PC-3 (cell line): ENCODE measurements at places on chromosomes 11 and 22. TPM values are rescaled to one million over a fixed set of nuclear protein-coding genes. Genes with fewer than 3 reads are reported as not detected.

DNA sequence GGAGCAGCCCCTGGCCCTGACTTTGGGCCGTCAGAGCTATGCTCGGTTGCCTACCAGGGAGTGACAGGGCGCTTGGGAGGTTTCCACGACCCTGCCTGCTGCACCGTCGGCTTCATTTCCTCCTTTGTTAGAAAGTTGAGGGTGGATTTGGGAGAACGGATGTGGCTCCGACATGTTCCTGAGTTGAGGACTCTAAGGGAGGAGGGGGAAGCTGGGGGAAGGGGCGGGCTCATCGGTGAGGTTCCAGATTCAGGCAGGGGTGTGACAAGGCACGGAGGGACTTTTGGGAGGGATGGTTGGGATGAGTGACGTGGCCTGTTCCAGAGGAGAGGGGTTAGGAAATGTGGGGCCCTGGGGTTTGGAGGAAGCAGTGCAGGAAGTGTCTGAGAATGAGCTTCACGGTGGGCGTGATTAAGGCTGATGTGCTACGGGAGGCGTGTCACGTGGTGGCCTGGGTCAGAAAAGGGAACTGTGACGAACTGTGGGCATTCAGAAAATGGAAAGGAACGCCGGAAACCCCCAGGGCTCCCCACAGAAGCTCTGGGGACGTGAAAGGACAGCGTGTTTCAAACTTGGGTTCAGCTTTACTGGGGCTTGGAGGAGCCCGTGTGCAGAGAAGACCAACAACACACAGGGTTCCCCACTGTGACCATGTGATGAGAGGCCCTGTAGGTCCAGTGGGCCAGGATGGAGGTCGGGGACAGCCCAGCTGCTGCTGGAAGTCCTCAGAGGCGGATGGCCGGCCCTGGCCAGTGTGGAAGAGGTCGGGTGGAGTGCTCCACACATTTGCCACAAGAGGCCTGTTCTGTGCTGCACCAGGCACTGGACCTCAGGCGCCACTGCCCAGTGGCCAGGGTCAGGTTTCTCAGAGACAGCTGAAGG is 2.8 kb downstream of the PARVB start:
- no peak for DNase-seq
- no peak overlapping the region for H3K4me3 ChIP-seq
- H3K27me3 ChIP-seq = no peaks in the 10 kb centered on the region
- H3K36me3 ChIP-seq = no peaks in the 10 kb centered on the region
- peaks cover 13% of the 10 kb centered on the region for H3K4me1 ChIP-seq

GRCh38 chr11:123253911-123254310 is 58.9 kb upstream of the CLMP start:
- H3K4me1 ChIP-seq = no peaks in the 10 kb centered on the region
- no peak overlapping the region for H3K27ac ChIP-seq
- H3K27me3 ChIP-seq = no peaks in the 10 kb centered on the region
- no peak overlapping the region for H3K4me3 ChIP-seq
- no peaks in the 10 kb centered on the region for H3K36me3 ChIP-seq

GRCh38 chr11:75735181-75735845 is 17.7 kb downstream of the MOGAT2 start:
- DNase-seq = no peak
- no peak overlapping the region for H3K4me3 ChIP-seq
- H3K27me3 ChIP-seq = 0 out of 2 replicates have a peak, but pooled peaks cover 3% of the 10 kb centered on the region
- H3K36me3 ChIP-seq = no peaks in the 10 kb centered on the region
- H3K27ac ChIP-seq = no peak overlapping the region

DNA sequence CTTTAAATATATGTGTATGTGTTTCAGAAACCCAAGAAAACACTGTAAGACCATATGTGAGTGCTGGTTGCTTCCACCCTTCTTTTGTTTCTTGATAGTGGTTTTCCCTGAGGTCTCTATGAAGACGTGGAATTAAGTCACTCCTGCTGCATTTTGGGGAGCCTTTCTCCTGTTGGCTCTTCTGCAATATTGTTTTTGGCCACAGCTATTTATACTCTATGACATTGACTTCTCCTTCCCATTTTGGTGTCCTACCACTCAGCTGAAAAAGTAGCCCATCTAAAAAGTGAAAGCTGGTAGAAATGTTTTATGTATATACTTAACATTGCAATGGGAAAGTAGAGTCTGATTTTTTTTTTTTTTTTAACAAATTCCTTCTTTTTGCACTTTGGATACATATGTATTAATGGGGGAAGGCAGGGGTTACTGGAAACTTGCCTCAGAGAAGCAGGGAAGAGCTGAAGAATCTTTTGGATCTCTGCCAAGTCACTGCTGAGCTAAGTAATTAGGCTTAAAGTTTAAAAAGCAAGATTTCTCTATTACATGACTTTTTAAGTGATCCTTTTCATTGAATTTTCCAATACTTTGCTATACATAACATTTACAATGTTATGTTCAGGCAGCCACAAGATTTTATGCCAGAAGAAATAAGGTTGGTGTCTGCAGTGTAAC is 1.8 kb downstream of the TTC17 start:
- H3K27me3 ChIP-seq = no peaks in the 10 kb centered on the region
- peak overlapping the region; percentile 94 for H3K4me3 ChIP-seq
- H3K36me3 ChIP-seq = peaks cover 1% of the 10 kb centered on the region; the same call in 1 of the 2 replicates
- H3K4me1 ChIP-seq = peaks cover 22% of the 10 kb centered on the region
- H3K27ac ChIP-seq = no peak overlapping the region
- no peak for DNase-seq

- H3K4me1 ChIP-seq = no peaks in the 10 kb centered on the region
- H3K27me3 ChIP-seq = peaks cover 9% of the 10 kb centered on the region; the same call in 1 of the 2 replicates
These were observed 56.3 kb upstream of the PDE3B start for GRCh38 chr11:14587258-14587657.

The NNMT gene
- total RNA-seq = 20.8 and 23.3 TPM in 2 replicates

DNA sequence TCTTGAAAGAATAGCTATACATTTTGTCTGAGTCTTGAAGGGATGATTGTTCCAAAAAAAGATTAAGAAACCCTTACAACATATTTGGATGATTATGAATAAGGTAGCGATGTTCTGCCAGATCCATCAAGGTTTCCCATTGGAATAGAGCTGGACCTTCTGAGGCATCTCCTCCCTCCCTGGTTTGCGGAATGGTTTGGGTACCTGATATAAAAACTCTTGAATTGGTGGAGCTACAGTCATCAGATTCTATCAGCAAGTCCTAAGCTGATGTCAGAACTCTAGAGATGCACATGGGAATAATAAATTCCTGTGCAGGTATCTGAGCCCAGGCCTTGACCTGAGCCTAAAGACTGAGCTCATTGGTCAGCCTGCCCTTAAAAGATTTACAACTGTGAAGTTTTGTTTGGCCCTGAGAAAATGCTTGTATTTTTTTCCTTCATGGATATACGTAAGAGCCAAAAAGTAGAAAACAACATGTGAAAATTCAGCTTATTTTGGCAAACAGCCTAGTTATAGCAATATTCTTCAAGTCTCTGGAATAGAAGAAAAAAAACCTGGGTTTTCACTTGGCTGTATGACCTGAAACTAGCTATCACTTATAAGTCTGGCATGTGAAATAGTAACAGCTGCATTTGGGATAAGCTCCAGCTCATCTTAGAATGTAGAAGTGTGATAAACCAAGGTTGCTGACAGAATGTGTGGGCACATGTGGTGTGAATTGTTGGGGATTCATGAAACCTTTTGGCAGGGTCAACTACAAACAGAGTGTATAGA is 265.7 kb upstream of the CTSC start:
- H3K4me1 ChIP-seq = no peaks in the 10 kb centered on the region
- H3K4me3 ChIP-seq = no peak overlapping the region
- H3K27ac ChIP-seq = no peak overlapping the region
- DNase-seq = no peak
- no peaks in the 10 kb centered on the region for H3K27me3 ChIP-seq

The ACP2 gene
- total RNA-seq = 24.2 and 26.6 TPM in 2 replicates

The ARHGAP8 gene
- total RNA-seq = 29.4 and 30.9 TPM in 2 replicates

DNA sequence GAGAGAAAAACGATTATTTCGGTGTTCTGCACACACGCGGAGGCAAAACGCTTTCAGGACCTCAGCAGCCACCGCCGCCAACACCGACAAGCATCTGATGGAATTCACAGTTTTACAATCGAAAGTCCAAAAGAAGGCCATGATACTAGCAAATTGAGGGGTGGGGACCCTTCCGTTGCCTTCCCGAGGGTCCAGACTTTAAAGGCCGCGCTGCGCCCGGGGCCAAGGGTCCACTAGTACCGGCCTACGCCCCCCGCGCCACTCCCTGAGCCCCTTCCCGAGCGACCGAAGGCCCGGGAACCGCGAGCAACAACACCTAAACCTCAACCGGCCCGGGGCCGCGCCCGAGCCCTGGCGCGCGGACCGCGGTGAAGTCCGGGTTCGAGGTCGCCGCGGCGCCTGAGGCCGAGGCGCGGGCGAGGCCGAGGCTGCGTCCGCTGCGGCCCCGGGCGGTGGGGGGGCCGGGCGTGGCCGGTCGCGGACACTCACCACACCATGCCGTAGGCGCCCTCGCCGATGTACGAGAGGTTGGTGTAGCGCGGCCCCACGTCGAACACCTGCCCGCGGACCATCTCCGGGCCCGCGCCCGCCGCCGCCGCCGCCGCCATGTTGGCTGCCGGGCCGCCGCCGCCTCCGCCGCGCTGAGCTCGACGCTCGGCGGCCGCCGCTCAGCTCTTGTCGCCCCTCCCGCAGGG is 465 bp downstream of the MAPK1 start:
- peaks cover 17% of the 10 kb centered on the region for H3K4me1 ChIP-seq
- DNase-seq = peak; percentile 11
- H3K4me3 ChIP-seq = peak overlapping the region; percentile 90
- no peaks in the 10 kb centered on the region for H3K27me3 ChIP-seq
- no peak overlapping the region for H3K27ac ChIP-seq
- H3K36me3 ChIP-seq = no peaks in the 10 kb centered on the region

DNA sequence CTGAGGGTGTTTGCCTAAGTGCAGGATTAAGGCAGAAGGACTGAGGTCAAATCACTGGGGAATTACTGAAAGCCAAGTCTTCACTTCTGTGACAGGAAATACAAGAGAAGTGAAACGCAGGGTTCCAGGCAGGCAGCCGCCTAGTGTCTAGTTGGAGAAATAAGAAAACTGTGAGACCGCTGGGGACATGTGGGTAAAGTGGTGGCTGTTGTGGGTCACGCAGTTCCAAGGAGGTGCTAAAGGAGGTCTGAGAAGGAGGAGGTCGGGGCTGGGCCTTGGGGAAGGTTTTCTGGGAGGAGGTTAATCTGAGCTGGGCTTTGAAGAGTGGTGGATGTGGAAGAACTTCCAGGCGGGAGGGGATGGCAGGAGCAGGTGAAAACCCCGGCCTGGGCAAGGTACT is 11.2 kb downstream of the MCM5 start:
- H3K4me1 ChIP-seq = no peaks in the 10 kb centered on the region
- H3K36me3 ChIP-seq = peaks cover 35% of the 10 kb centered on the region
- no peak for DNase-seq
- H3K27me3 ChIP-seq = no peaks in the 10 kb centered on the region
- H3K27ac ChIP-seq = no peak overlapping the region

DNA sequence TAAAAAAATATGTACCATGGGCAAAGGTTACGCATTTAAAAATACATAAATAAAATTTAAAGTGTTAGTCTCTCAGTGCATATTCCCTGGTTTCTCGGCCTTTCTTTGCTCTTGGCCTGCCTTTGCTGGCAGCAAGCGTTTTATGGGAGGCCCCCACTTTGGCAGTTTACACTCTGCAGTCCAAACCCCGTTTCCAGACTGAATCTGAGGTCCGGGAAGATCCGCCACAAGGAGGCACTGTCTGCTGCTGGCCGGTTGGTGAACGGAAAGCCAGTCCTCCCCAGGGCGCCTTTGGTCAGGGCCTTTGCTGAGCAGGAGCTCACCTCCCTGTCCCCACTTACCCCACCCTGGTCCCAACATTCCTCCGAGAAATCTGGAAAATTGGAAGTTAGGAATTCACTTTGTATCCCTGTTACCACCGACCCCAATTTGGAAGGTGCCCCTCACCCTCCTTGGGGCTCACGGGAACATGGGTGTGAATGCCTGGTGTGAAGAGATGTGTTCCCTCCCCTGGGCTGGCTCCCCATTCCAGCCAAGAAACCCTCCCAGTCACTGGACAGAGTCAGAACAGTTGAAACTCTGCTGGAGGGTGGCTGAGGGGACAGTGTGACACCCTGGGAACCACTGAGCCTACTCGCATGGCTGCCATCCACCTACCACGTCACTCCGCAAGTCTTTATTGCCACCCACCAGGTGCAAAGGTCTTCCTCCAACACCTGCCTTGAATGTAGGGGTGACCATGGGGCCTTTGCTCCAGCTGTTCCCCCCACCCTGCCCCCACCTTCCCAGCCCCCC is 9.4 kb upstream of the SF1 start:
- peak; percentile 64 for DNase-seq
- H3K27me3 ChIP-seq = no peaks in the 10 kb centered on the region
- H3K36me3 ChIP-seq = no peaks in the 10 kb centered on the region; the same call in 1 of the 2 replicates
- H3K27ac ChIP-seq = no peak overlapping the region
- no peaks in the 10 kb centered on the region for H3K4me1 ChIP-seq
- no peak overlapping the region for H3K4me3 ChIP-seq

DNA sequence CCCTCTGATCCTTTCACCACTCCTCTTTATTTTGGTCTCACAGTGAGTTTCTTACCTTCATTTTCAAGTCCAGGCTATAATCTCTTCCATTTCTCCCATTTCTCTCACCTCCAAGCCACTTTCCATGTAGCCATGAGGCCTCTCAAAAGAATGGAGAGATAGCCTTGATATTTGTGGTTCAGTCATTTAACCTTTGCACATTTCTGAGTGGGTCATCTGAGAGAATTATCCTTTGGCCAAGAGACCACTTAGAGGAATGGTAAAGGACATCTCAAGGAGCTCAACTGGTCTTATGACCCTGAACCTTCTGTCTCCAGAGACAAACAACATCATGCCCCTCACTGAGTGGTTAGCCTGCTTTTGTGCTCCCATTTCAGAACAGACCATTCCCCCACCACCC is 121.1 kb downstream of the KIRREL3 start:
- H3K36me3 ChIP-seq = no peaks in the 10 kb centered on the region
- H3K27ac ChIP-seq = no peak overlapping the region
- H3K4me3 ChIP-seq = no peak overlapping the region
- no peak for DNase-seq
- peaks cover 10% of the 10 kb centered on the region; the same call in 1 of the 2 replicates for H3K27me3 ChIP-seq

DNA sequence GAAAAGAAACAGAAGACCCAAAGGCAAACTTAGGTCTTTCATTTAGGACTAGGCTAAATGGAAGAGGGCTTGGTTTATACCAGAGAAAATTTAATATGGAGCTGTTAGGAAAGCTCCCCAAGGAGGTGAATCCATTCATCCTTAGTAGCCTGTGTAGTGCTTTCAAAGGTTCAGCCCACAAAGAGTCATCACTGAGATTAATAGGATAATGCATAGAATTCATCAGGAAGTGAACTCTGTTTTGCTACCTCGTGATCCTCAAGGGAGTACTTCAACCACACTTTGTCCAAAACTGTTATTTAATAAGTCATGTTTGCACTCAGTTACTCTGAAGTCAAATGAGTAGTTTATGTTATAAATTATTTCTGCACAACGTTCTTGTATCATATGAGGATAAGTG is 43.3 kb upstream of the MMP7 start:
- H3K4me1 ChIP-seq = peaks cover 7% of the 10 kb centered on the region; the same call in 1 of the 2 replicates
- no peak for DNase-seq
- no peaks in the 10 kb centered on the region for H3K36me3 ChIP-seq

- no peak for DNase-seq
- peaks cover 33% of the 10 kb centered on the region for H3K4me1 ChIP-seq
- H3K4me3 ChIP-seq = peak overlapping the region; percentile 43
- H3K27ac ChIP-seq = peak overlapping the region; percentile 84
These were observed 71.2 kb downstream of the MAML2 start for GRCh38 chr11:96271777-96272176.

- DNase-seq = no peak
- H3K36me3 ChIP-seq = no peaks in the 10 kb centered on the region
- peak overlapping the region; percentile 68 for H3K4me3 ChIP-seq
- no peaks in the 10 kb centered on the region for H3K27me3 ChIP-seq
- peaks cover 59% of the 10 kb centered on the region for H3K4me1 ChIP-seq
These were observed 718 bp downstream of the LTBP3 start for GRCh38 chr11:65557280-65558001.

The HNRNPUL2 gene
- total RNA-seq = 15.5 and 25.4 TPM in 2 replicates

GRCh38 chr11:15374418-15374817 is 259.7 kb downstream of the INSC start:
- H3K4me3 ChIP-seq = no peak overlapping the region
- H3K27me3 ChIP-seq = no peaks in the 10 kb centered on the region

The CTSC gene
- total RNA-seq = 200 and 240 TPM in 2 replicates

The CDCA5 gene
- 67.1 and 73.4 TPM in 2 replicates for total RNA-seq
